Naive thymus-derived CD8-positive, alpha-beta T cell (primary cell): ENCODE measurements at places on chromosomes 13 and 19.

- no peak for DNase-seq
These were observed 40.7 kb upstream of the PNMA8B start for GRCh38 chr19:46536391-46536790.

GRCh38 chr13:100620792-100621191, 32.2 kb upstream of the GGACT start:
- DNase-seq = no peak

DNA sequence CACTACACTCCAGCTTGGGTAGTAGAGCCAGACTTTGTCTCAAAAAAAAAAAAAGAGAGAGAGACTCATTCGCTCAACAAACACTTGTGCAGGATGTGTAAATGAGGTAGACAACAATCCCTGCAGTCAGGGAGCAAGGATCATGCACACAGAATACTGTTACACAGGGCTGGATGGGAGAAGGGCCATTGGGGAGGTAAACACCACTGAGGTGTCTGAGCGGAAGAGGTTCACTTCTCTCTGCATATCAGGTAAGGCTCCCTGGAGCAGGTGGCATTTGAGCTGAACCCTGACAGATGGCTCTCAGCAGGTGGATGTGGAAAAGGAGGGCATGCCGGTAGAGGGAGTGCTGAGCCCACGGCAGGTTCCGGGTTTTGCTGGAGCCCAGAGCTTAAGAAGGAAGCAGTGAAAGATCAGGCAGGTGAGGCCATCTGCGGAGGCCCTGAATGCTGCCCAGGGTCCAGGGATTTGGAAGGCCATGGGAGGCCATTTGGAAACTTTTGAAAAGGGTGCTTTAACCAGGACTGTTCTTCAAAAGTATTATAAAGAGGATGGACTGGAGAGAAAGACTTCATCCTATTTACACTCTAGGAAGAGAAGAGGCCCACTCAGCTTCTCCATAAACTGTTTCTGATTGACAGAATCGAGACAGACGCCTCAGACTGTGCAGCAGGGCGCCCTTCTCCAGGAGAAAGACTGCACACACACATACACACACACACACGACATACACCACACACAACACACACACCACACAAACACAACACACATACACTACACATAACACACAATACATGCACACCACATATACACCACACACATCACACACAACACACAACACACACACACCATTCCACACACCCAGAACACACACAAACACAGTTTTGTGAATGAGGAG, 199.4 kb downstream of the USP12 start:
- DNase-seq = no peak

DNA sequence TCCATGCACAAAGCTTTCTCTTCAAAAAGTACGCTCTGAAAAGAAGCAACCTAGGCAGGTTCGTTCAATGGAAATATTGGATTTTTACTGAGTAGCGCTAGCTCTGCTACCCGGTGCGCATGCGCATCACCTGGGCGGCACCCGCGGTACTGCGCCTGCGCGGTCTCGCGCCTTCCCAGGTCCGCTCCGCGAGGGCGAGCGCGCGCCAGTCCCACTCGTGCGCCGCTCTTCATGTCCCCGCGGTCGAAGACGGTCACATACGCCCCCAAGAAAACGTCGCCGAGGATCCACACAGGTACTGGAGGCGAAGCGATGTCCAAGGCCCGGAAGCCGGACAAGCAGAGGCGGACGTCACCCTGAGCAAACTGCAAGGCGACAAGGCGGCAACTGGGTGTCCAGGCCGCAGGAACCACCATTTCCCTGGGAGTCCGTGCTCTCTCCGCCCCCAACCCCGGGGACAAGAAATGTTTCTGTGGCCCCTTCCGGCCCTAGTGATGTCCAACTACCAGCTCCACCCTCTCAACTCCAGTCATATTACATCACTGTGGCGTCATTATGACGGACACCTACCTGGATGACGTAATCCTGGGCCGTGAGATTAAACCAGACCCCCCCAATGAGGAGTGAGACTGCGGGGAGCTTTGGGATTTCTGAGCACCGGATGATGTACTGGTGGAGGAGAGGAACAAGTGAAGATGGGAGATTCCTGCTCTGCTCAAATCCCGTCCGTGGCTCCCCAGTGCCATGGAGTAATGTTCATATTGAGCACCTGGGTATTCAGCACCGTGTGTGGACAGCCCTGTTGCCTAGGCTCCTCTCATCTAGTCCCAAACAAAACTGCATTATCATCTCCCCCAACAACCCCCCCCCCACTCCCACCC, 4.8 kb upstream of the KCNC3 start:
- peak; percentile 81 for DNase-seq

- no peak for DNase-seq
These were observed 32.6 kb upstream of the RFC3 start for GRCh38 chr13:33785384-33785783.

GRCh38 chr13:48291730-48292129, 11.8 kb upstream of the RB1 start:
- DNase-seq = no peak

GRCh38 chr19:32896516-32897214, 27.1 kb upstream of the SLC7A9 start:
- DNase-seq = no peak

DNA sequence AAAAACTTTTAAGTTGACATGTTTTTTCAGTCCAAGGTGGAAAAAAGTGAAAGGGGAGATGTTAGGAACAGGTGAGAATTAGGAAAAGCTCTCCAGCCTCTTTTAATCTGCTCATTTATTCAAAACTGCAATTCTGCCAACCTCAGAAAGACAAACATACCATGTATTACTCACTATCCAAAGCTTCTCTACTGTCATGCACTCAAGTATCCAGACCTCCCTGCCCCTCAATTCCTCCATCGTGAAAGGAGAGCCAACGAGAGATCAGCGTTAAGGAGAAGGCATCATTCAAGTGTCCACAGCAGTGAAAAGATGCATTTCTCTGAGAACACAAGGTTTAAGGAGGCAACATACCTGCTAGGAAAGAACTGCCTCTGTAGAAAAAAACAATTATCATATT, 24.5 kb downstream of the DIAPH3 start:
- DNase-seq = no peak

DNA sequence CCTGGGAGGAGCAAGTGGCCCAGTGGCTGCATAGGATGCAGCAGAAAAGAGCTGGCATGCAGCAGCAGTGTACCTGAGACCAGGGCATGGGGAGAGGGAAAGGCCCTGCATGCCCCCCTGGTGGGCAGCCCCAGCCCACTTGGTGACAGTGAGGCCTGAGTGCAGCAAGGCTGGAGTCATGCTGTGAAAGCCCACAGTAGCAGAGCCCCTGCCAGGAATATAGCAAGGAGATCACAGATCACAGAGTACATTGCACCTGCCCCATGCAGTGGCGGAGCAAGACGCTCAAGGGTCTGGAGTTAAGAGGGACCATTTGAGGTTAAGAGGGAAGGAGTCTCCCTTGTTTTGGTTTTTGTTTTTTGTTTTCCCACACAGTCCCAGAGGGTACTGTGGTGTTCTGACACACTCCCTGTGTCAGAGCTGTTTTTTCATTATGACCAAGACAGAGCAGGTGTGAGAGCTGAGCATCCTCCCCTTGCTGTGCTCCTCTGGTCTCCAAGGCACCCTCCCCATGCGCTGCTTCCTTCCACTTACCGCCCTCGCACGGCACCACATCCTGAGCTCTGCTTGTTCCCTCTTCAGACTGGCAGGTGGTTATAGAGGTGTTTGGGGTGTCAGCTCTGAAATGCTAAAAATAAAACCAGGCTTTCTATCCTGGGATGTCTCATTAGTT, 85.0 kb upstream of the UBL3 start:
- peak; percentile 80 for DNase-seq

DNA sequence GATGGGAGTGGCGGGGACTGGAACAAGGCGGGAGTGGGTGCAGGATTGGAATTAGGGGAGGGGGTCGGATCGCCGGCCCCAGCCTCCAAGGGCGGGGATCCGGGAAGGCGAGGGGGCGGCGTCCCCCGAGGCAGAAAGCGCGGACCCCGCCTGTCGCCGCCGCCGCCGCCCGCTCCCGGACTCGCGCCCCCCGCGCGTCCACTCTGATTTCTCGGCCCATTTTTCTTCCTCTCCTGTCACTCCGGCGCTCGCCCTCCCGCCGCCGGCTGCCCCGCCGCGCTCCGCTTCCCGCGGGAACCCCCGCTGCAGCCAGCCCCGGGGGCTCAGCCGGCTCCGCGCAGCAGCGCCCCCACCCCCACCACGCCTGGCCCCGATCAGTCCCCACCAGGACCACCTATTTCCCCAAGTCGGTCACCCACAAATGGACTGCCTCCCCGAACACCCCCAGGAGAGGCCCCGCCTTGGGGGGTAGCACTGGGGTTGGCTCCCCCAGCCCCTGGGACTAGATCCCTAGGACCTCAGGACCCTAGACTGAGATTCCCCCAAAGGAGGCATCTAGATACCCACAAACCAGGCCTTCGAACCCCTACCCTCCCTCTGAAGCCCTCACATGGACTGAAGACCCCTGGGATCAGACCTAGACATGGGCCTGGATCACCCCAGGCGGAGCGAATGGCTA, 12.6 kb upstream of the ERFL start:
- DNase-seq = no peak

- DNase-seq = no peak
These were observed 28.4 kb upstream of the GPR183 start for GRCh38 chr13:99335603-99336002.

- DNase-seq = no peak
These were observed 8.3 kb downstream of the HMGB1 start for GRCh38 chr13:30457306-30457891.

- no peak for DNase-seq
These were observed 125.1 kb downstream of the SIPA1L3 start for GRCh38 chr19:38032151-38032550.

- DNase-seq = no peak
These were observed 205.0 kb downstream of the NALCN start for GRCh38 chr13:101211261-101211660.

DNA sequence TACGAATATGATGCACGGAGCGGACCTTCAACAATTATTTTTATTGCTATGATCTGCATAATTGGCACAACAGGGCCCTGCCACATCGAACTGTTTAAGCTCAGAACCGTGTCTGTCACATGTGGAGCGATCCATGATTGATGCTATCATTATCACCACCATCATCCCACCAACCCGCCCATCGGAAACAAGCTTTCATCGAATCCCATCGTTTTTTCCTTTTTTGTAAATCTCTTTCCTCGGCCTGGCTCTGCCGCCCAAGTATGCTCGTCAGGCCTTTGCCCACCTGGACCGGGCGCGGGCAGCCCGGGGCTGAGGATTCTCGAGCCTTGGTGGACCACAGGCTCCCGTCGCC, 533 bp upstream of the DCAF15 start:
- no peak for DNase-seq

DNA sequence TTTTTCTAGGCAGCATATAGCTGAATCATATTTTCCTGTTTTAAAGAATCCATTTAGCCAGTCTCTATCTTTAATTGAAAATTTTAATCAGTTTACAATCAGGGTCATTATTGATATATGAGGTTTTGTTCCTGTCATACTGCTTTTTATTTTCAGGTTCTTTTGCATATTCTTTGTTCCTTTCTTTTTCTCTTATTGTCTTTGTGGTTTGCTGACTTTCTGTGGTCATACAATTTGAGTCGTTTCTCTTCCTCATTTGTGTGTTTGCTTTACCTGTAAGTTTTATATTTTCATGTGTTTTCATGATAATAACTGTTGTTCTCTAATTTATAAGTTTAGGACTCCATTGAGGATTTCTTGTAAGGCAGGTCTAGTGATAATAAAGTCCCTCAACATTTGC, 812.6 kb downstream of the DACH1 start:
- DNase-seq = no peak

GRCh38 chr13:24459234-24459633, 53.3 kb downstream of the PARP4 start:
- DNase-seq = no peak

GRCh38 chr13:35157143-35157755, 215.2 kb downstream of the NBEA start:
- DNase-seq = no peak

- no peak for DNase-seq
These were observed 121.6 kb downstream of the PTPRS start for GRCh38 chr19:5218963-5219530.

GRCh38 chr13:79457390-79457789, 23.6 kb upstream of the NDFIP2 start:
- DNase-seq = no peak

DNA sequence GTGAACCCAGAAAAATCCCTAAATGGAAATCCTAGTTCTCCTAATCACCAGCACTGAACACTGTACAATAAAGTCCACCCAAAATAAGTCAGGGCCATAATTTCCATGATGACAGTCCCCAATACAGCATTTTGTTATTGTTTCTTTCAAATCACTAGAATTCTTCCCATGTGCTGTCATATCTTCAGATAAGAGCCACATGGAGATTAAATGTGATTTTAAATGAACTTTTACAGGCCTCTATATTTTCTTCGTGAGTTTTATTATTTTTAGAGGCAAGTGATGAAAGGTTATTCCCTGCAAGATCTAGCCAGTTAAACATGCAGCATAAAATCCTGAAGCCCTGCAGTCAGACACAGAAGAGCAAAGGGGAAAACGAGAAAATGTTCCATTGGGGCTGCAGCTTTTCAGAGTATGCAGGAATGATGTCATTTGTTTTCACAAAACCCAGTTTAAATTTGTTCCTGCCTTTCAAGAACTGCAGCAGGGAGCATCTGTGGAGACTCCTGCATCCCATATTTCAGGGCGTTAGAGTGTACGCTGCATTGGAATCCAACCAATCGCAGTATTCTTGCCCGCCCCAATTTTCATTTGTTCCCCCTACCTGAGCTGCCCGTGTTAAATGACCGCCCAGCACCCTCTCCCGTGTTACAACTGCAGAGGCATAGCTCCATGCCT, 167.2 kb upstream of the KLF12 start:
- DNase-seq = no peak

GRCh38 chr19:51751655-51752054, at the start of gene FPR1:
TSS of gene FPR1 (minus strand) at chr19:51751878. CDS start at chr19:51746994, 4,884 bp downstream.
- DNase-seq = no peak

DNA sequence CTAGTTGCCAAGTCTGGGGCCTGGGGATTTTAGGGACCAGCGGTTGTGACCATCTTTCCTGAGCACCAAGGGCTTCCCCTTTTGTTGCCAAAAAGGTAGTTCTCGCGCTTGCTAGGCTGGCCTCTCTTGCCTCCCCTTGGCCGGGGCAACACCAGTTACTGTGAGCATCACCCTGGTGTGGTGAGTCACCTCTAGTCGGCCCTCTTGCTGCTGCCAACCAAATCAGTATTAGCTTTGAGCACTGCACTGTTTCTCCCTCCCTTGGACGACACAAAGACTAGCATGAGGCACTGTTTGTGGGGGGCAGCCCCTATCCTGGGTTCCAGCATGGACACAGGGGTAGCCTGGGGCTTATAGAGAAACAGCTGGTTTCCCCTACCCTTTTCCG, 6.9 kb downstream of the SYDE1 start:
- DNase-seq = no peak

- peak; percentile 25 for DNase-seq
These were observed at the start of gene MAST1 for GRCh38 chr19:12838182-12838885. TSS of gene MAST1 (plus strand) at chr19:12838515. CDS start at chr19:12838573, 58 bp downstream.

- no peak for DNase-seq
These were observed 17.4 kb downstream of the IL12RB1 start for GRCh38 chr19:18069383-18069782.

GRCh38 chr19:50723735-50724521, 764 bp downstream of the CLEC11A start:
- DNase-seq = no peak

- DNase-seq = no peak
These were observed 36.3 kb upstream of the ZNF835 start for GRCh38 chr19:56707821-56708220.

GRCh38 chr19:31223740-31224534, 125.3 kb downstream of the TSHZ3 start:
- DNase-seq = no peak

GRCh38 chr19:40379446-40380198, 10.4 kb downstream of the HIPK4 start:
- no peak for DNase-seq
